ENCODE measurements at places on chromosomes 16 and 17.

DNA sequence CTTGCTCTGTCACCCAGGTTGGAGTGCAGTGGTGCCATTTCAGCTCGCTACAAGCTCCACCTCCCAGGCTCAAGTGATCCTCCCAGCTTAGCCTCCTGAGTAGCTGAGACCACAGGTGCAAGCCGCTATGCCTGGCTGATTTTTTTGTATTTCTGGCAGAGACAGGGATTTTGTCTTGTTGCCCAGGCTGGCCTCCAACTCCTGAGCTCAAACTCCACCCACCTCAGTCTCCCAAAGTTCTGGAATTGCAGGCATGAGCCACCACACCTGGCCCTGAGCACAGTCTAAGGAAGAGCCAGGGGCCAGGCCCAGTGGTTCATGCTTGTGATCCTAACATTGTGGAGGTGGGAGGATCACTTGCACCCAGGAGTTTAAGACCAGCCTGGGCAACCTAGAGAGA, 21.8 kb upstream of the BCO1 start:
- no peak for DNase-seq

GRCh38 chr17:8680466-8681169, 50.1 kb upstream of the MYH10 start:
- no peak for DNase-seq

DNA sequence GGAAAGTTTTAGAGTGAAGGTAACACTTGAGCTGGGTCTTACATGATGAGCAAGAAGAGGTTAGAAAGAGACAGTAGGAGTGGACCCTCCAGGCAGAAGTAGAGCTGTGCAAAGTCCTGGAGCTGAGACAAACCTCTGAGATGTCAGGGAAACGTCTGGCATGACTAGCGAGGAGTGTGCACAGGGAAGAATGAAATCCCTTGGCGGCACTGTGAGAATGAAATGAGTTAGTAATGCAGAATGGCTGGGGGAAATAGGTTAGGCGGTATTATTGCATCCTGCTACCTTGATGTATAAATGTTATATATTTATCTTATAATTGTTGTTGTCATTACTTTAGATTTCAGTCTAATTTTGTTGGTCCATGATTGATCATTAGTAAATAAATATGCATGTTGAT, 457.9 kb upstream of the CCL2 start:
- no peak for DNase-seq

DNA sequence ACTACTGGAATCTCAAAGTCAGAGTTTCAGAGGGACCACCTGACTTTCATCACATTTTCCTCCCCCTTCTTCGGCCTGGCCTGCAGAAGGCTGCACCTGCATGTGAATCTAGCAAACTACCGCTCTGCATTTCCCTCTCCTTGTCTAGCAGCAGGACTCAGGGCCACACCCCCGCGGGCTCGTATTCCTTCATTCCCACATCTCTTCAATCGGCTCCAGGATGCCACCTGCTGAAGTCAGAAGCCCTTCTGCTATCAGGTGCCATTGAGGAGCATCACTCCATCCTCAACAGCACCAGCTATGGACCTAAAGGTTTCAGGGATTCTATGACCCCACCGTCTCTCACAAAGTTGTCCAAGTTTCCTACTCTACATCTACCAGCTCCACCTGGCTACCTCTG, 169.5 kb downstream of the VPS53 start:
- no peak for DNase-seq

- no peak for DNase-seq
Observed at GRCh38 chr16:19851476-19851875, 33.2 kb downstream of the GPRC5B start.

DNA sequence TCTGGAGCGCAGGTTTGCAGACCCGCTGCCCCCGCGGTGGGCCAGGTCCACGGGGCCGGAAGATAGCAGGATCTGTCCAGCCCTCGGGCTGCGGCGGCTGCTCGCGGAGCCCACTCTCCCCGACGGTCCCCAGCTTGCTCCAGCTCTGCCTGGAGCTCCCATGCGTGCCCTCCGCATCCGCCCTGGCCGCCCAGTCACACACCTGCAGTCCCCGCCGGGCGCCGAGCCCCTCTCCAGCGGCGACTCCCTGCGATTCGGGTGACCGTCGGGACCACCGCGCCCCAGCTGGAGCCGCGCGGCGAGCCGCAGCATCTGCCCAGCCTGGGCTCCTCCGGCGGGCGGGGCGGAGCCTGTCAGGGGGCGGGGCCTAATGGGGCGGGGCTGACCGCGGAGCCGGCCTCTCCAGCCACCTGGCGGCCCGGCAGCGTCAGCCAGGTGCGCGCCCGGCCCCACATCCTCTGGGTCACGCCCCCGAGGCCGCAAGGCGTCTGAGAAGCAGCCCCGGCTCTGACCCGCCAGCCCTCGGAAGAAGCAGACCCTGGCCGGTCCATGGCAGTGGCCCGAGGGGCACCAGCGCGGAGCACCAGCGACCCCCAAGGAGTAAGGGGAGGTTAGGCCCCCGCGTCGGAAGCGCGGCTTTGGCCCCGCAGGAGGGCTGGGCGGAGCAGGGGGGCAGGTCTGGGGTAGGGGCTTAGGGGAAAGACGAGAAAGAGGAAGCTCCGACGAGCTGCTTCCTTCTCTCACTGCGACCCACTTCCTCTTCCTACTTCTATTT, at the start of gene PIK3R5:
Gene PIK3R5 (minus strand): TSS at position 314 of the 775 bp plus-strand sequence. CDS start 54,213 bp downstream, outside the sequence.
- peak; percentile 93 for DNase-seq

GRCh38 chr17:57911834-57912673, 43.2 kb downstream of the CUEDC1 start:
- DNase-seq: no peak

- no peak for DNase-seq
Observed at GRCh38 chr16:14522671-14523070, 107.4 kb downstream of the PARN start.

- DNase-seq: no peak
Observed at GRCh38 chr17:8056232-8056975, 17.5 kb downstream of the ALOX15B start.

GRCh38 chr16:89147085-89147817, 24.3 kb upstream of the CDH15 start:
- no peak for DNase-seq

- DNase-seq: no peak
Observed at GRCh38 chr17:1177016-1177700, 2.6 kb downstream of the ABR start.

GRCh38 chr17:71899317-71899716, 221.5 kb upstream of the SOX9 start:
- DNase-seq: no peak

DNA sequence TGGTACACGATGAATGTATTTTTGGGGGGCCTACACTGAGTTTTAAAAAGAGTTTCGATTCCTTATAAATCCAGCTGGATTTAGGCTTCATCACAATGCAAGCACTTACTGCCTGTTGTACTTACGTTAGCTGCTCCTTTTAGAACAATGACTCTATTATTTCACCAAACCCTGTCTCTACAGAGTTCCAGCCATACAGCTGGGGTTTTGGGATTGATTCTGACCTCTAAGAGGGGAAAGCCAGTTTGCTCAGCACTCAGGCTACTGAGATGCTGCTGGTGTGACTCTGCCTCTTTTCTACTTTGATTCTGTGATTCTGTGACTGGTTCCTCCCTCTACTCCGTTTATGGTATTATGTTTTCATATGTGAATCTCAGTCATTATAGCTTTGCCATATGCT, 329.7 kb downstream of the ABCC12 start:
- DNase-seq: no peak

DNA sequence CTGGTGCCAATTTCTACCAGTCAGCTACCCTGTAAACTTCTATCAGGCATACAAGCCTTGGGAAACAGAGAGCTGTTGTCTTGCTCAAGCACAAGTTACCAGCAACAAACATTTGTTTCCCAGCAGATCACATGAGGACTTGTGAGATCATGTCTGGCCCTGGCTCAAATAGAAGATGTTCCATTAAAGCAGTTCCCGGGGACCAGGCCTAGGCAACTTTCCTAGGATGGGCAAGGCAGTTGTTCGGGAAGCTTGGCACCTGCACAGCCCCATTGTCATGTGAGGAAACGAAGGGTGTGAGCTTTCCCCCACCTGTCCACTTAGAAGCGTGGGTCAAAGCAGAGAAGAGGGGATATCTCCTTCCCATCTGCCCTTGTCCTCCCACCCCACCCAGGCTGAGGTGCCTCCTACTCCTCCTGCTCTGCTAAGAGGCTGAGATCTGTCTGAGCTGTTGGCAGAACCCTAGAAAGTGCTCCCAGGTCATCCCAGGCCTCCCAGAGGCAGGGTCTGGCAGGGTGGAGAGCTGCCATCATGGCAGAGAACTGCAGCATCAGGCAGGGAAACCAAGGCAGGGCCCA, 11.2 kb upstream of the SLC47A2 start:
- no peak for DNase-seq

DNA sequence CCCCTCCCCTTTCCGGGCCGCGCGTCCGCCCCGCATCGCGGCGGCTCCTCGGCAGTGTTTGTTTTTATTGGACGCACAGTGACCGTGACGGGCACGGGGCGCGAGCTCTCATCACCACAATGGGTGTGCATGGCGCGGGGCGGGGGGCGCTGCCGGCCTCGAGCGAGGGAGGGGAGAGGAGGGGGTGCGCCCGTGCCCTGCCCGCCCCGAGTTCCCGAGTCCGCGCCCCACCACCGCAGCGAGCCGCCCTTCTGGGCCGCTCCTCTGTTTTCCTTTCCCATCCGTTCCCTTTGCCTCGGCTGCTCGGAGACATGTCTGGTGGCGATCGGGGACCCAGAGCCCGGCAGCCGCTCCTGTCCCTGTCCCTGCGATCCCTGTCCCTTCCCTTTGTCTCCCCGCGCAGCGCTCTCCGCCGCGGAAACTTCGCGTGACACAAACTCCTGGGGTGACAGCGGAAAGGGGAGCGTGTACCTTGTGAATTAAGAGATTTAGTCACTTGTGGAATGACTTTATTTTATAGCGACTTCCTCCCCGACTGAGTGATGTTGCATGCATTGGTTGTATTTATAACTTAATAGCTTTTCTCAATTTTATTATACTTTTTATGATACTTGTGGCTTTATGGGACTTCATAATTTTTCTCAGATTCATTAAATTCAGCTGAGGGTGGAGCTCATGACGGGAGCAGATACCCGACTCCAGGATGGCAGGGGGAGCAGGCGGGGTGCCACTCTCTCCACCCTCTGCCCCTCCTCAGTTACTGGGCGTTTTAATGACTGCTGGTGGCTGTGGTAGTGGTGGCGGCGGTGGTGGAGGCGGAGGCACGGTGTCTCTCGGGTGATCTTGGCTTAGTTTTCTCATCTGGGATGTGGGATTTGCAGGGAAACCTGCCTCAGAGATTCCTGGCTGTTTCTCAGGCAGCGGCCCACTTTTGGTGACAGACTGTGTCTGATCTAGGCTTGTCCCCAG, 40.8 kb downstream of the MRM1 start:
- no peak for DNase-seq
